RPMI8226 (cell line): ENCODE measurements at places on chromosomes 7 and 10.

DNA sequence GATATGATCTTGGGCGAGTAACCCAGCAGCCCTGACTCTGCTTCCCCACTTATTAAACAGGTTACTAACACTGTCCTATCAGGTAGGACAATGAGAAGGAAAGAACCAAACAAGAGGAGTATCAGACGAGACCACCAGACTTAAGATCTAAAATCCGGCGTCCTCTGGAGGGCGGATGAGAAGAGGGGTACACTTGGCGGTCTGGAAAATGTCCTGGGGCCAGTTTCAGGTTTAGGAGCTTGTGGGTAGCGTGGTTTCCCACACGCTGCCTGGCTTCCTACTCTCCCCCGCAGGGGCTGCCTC lies 635 bp downstream of the ZNF32 start:
- no peak for DNase-seq

GRCh38 chr7:80057488-80057887 lies 77.1 kb upstream of the GNAI1 start:
- no peak for DNase-seq

- no peak for DNase-seq
These were observed 81.1 kb downstream of the SVIL start for GRCh38 chr10:29553544-29554250.

- no peak for DNase-seq
These were observed 197.9 kb upstream of the BMPER start for GRCh38 chr7:33707427-33707826.

GRCh38 chr10:118624747-118625146 lies 29.3 kb upstream of the PRLHR start:
- DNase-seq: no peak

GRCh38 chr10:57699944-57700343 lies 567.8 kb downstream of the IPMK start:
- no peak for DNase-seq
